Anterior cingulate cortex (tissue), 58 donors: ENCODE measurements at places on chromosomes 1 and 21.

GRCh38 chr1:9181990-9182783, 52.4 kb upstream of the H6PD start:
- DNase-seq: no peak

- DNase-seq: no peak
Observed at GRCh38 chr1:151825751-151826660, 5.6 kb downstream of the RORC start.

DNA sequence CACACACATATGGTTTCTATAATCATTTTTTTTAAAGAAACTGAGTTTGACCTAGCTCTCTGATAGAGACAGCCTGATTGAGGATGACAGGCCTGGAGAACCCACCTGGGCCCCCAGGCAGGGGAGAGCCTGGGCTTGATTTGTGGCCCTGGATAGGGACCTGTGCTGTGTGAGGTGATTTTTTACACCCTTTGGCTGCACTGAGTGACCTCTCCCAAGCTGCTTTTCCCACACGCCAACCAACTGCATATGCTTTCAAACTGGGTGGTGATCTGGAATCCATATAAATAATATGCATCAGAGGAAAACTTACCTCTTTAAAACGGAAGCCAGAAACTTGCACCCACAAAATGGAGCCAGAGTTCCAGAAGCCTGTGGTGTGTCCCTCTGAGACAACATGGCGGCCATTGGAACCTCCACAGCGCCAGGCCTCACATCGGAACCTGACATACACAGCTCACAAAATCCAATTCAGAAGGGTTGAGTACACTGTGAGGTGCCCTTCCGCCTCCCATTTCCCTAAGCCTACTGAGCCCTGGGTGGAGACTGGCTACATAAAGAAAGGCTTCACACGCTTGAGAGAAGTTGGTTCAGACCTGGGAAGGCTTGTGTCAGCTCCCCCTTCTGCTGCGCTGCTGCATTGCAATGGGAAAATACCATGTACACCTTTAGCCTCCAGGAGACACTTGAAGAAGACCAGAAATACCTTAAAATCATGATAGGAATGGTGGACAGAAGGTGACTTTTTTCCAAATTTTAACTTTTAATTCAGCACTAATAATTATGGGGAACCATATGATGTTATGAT, 160.7 kb downstream of the HHIPL2 start:
- DNase-seq: no peak

DNA sequence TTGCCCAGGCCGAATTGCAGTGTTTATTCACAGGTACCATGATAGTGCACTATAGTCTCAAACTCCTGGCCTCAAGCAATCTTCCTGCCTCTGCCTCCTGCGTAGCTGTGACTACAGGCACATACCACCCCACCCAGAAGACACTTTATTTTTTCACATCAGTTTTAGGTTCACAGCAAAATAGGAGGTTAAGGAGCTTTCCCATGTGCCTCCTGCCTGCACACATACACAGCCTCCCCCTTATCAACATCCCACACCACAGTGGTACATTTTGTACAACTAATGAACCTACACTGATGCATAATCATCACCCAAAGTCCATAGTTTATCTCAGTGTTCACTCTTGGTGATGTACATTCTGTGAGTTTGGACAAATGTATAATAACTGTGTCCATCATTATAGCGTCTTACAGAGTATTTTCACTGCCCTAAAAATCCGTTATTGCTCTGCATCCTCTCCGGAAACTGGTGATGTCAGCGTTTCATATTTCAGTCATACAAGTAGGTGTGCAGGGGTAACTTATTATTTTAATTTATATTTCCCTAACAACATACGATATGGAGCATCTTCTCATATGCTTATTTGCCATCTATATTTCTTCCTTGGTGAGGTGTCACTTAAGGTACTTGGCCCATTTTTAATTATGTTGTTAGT, 23.2 kb downstream of the OR13G1 start:
- no peak for DNase-seq

- DNase-seq: no peak
Observed at GRCh38 chr21:42630626-42631025, 22.8 kb upstream of the PDE9A start.

DNA sequence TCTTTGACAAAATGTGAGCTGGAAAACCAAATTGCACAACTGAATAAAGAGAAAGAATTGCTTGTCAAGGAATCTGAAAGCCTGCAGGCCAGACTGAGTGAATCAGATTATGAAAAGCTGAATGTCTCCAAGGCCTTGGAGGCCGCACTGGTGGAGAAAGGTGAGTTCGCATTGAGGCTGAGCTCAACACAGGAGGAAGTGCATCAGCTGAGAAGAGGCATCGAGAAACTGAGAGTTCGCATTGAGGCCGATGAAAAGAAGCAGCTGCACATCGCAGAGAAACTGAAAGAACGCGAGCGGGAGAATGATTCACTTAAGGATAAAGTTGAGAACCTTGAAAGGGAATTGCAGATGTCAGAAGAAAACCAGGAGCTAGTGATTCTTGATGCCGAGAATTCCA, 42.7 kb downstream of the CENPF start:
- DNase-seq: no peak

DNA sequence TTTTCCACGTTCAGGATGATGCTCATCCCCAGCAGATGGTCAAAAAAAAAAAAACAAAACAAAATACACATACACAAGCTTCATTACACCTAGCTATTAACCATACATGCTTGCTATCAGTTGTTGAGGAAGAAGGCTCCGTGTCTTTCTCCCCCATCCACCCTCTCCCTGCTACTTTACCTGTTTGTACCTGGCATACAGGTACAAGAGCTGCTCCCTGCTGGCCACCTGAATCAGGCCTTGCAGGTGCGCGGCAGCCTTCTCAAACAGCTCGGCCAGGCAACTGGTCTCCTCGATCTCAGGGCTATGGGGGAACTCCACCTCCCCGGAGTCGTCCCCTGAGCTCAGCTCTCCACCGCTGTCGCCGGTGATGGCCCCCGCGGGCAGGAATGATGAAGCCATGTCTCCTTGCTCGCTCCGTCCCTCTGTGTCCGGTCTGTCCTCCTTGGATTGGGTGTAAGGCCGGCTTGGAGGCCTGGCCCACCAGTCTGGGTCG, 464 bp downstream of the ACBD6 start:
- DNase-seq: no peak

GRCh38 chr1:29230204-29230552, 556 bp downstream of the MECR start:
- DNase-seq: no peak

- DNase-seq: no peak
Observed at GRCh38 chr21:41466024-41466820, 40.2 kb downstream of the MX1 start.

DNA sequence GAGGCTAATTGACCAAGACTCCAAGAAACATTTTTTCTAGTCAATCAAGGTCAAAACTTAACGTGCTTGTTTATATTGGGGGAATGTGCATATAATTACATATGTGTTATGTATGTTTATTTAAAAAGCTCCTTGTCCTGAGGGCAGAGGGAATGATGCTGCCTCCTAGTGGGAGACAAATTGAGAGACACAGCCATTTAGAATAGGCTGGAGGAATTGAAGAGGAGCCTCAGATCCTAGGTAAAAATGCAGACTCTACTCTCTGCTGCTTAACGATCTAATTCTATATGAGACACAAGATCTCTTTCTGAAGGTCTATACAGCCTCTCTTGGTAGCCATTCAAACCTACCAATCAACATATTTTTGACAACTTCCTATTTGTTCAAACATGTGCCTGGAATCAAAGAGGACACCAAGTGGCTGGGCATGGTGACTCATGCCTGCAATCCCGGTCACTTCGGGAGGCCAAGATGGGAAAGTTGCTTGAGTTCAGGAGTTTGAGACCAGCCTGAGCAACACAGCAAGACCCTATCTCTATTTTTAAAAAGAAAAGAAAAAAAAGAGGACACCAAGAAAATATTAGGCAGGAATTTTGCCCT, 136.6 kb upstream of the ZNF648 start:
- no peak for DNase-seq

- DNase-seq: no peak
Observed at GRCh38 chr21:36499578-36500471, 19.9 kb upstream of the CLDN14 start.
